ENCODE measurements at places on chromosomes 6 and 20.
A peak's percentile ranks its signal among the peaks of the same experiment; 100 is the strongest.

- DNase-seq = no peak
Observed at GRCh38 chr20:16209951-16210361, 363.3 kb downstream of the KIF16B start.

- no peak for DNase-seq
Observed at GRCh38 chr20:12090920-12091319, 173.2 kb downstream of the BTBD3 start.

GRCh38 chr6:33241968-33242367 lies 29.7 kb downstream of the VPS52 start:
- no peak for DNase-seq

GRCh38 chr6:170248861-170249600 lies 41.8 kb downstream of the DLL1 start:
- no peak for DNase-seq

DNA sequence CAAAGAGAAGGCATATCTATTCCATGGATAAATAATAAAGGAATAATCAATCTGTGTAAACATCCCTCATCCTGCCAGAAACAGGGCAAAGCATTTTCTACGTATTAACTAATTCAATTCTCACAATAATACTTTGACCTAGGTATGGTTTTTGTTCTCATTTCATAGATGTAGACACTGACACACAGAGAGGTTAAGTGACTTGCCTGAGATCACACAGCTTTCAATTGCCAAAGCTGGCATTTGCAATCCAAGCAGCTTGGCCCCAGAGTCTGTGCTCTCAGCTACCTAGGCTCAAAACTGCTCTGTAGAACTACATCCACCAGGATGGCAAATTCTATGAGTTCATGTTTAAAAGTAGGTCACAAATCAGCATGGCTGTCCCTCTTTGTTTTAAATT lies 124.9 kb downstream of the BMP7 start:
- no peak for DNase-seq

DNA sequence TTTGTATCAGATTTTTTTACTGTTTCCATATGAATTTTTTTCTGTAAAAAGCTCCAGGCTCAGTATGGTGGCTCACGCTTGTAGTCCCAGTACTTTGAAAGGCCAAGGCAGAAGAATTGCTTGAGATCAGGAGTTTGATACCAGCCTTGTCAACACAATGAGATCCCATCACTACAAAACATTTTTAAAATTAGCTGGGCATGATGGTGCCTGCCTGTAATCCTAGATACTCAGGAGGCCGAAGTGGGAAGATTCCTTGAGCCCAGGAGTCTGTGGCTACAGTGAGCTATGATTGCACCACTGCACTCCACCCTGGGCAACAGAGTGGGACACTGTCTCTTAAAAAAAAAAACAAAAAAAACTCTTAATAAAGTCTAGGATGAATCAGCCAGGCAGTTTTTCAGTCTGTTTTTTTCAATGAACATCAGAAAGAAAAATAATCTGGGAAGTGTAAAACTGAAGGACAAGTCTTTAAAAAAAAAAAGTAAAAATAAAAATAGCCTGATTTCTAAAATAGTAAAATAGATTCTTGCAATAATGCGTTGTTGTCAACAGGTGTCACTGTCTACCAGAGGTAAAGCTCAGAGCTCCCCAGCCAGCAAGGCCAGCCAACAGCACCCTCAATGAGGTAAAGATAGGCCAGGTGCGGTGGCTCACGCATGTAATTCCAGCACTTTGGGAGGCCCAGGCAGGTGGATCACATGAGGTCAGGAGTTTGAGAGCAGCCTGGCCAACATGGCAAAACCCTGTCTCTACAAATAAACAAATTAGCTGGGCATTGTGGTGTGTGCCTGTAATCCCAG lies 9.3 kb upstream of the ATG5 start:
- DNase-seq = peak; percentile 62

DNA sequence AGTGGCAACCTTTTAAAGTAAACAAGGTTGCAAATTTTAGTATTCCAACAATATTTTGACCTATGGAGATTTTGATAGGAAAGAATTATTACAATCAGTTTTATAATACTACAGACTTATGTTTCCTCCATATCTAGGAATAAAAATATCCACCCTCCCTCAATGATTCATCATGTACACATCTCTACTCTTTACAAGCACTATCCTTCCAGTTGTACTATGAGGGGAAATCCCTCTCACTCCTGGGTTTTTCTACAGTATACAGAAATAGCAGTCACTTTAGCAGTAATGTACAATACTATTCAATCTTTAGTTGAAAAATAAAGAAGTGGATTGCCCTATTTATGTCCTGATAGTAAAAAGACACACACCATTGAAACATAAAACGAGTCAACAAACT lies 46.3 kb upstream of the SCML4 start:
- no peak for DNase-seq

DNA sequence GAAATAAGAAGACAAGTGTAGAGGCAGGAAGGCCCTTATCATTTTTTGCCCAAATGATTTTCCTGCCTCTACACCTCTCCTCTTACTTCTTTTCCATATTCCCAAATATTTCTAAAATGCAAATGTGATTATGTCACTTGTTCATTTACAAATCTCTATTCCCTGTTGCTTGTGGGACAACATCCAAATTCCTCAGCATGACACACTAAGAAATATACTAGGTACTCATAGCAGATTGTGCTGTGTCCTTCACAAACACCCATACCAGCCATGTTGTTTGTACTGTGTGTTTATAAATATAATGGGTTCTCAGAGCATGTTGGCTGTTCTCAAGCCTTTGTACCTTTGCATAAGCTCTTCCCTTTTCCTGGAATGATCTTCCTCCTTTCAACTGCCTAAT lies 17.7 kb upstream of the FYN start:
- DNase-seq = peak; percentile 33

- DNase-seq = no peak
Observed at GRCh38 chr6:211871-212497, 80.3 kb upstream of the DUSP22 start.

DNA sequence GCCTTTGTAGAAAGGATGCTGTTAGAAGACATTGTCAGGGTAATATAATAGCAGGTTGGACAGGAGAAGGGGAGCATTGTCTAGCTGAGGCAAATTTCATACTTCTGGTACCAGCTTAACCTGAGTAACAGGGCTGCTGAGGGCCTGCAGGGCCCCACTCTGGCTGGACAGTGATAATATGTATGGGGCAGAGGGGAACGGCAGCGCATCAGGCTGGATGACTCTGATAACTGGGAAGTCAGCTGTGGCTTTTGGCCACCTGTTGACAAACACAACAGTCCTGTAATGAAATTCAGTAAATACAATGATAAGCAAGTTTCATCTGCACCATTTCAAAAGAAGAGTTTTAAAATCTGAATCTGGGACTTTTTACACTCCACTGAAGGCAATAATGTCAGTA lies 259.9 kb upstream of the CNR1 start:
- DNase-seq = no peak

GRCh38 chr6:158439255-158439654 lies 120.6 kb upstream of the TMEM181 start:
- DNase-seq = no peak

DNA sequence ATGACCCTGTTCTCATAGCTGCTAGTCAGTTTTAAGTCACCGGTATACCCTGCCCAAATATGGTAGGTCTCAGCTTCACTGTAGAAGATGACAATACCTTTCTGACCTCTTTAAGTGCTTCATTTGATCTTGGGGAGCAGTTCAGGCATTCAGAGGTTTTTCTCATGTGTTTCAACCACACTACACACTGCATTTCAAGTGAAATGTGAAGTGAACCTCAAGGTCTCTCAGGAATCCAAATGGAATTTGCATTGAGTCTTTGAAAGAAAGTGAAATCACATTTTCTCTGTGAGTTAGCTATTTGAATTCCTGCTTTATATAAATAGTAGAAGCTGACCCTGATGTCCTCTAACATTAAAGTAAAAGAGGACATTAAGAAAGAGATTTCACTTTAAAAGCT lies 461.6 kb downstream of the ADGRB3 start:
- no peak for DNase-seq

DNA sequence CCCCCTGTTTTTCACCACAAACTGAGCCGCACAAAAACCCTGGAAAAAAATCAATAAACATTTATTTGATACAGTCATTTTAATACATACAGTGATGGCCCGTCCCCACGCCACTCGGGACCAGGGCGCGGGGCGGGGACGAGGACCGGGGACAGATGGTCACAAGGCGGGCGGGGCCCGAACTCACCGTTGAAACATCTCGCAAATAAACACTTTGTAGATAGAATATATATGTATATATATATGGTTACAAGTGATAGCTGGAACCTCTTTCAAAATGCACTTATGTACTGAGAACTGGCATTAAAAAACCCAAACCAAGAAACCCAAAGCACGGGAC lies 418 bp upstream of the UCKL1 start:
- no peak for DNase-seq

GRCh38 chr6:102813489-102814275 lies 1420.2 kb downstream of the GRIK2 start:
- no peak for DNase-seq

DNA sequence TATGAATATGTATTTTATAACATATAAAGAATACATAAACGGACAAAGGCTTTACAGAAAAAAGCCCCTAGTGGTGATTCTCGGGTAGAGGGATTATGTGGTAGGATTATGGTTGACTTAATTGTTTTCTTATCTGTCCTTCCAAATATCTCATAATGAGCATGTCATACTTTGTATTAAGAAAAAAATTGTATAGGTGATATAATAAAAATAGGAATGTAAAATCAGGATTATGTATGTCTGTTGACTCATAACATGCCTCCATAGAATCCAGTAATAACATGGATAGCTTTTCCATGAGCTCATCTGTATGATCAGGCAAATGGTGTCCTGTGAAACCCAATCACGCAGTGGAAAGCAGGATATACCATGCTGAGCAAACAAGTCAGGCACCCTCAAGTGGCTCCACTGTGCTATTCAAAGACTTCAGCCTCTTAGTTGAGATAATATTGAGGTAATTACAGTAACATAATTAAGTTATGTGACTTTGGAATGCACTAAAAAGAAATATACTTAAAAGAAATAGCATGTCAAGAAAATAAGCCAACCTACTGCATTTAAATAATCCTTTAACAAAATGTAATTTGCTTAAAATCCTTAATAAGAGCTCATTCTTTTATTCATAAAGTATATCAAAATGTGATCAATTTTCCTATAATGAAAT lies 39.6 kb upstream of the PRELID3B start:
- DNase-seq = no peak

DNA sequence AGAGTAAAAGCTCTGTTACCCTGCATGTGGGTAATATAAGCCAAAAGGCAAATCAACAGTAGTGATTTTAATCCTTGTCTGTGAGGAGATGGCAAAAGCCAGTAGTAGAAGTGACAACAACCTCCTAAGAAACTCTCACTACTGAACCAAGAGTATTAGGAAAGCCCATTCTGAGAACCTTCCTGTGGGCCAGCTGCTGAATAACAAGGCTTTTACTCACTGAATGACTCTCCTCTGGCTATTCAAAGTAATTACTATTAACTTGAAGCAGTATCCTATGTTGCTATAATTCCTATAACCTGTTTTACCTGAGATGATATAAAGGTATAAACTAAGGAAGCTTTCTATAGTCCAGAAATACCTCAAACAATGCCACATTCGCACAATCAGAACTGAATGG lies 55.1 kb downstream of the CHD6 start:
- DNase-seq = no peak

GRCh38 chr20:57342829-57343228 lies 8.2 kb upstream of the RAE1 start:
- DNase-seq = no peak

DNA sequence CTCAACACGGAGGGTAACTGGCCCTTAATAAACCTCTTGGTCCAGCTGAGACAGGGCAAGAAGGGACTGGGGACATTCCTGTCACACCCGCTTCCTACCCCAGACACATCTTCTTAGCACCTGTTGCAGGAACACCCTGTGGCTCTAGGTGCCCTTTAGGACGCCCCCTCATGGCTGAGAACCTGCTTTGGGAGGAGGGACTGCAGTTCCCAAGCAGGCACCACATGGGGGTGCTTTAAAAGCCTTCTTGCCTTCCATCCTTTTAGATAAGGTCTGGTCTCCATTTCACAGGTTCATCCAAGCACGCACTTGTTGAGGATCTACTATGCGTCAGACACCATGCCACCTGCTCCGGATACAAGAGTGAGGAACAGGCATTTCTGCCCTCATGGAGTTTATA lies 26.6 kb downstream of the NSFL1C start:
- DNase-seq = peak; percentile 30

DNA sequence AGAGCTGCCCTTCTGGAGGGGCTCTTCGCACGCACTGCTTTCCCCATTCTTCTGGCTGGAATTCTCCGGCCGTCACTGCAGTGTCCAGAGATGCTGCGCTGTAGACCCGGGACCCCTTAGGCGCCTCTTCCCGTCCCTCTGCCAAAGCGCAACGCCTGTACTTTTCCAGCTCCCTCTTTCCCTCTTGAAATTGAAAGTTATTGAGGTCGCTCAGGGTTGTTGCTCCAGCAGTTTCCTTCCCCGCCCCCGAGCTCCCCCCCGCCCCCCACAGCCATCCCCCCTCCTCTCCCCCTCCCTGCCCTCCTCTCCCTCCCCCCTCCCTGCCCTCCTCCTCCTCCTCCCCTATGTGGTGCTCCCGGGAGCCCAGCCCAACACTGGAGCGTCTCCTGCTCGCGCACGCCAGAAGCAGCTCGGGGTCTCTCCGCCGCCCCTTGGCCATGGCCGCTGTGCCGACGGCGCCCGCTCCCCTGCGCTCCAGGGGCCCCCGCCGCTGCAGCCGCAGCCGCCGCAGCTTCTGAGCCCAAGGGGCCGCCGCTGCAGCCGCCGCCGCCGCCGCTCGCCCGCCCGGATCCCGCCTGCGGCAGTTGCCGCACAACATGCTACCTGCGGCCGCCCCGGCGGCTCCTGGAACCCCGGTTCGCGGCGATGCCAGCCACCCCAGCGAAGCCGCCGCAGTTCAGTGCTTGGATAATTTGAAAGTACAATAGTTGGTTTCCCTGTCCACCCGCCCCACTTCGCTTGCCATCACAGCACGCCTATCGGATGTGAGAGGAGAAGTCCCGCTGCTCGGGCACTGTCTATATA lies at the start of gene RSPO3:
TSS of gene RSPO3 (plus strand) at position 374 of the 804 bp plus-strand sequence. CDS start 522 bp downstream, outside the sequence.
- DNase-seq = peak; percentile 47

DNA sequence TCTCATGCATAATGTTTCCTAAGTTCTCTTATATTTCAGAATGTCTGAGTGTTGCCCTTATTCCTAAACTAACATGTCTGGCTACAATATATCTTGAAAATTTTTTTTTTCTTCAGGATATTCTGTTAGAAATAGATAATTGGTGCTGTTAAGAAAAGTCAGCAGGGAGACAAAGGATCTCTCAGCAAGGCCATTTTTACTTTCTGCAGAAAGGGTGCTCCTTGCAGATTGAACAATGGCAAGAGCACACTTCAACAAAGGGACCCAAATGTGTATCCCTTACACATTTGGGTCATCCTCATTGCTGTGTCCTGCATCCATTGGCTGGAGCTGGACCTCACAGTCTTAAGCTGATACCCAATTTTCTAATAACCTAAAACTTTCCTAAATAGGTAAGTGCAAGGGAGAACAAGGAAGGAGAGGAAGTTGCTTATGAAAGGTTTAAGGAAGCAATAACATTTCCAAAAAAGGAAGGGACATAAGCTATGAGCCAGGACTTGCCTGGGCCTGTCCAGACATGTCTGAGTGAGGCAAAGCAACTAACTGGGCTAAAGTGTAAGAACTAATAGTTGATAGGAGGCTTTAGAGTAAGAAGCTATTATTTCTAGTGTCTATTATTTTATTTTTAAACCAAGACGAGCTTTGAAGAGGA lies 429.6 kb downstream of the BCKDHB start:
- no peak for DNase-seq

All from AG20443 (cell line).